HT1080 (cell line): ENCODE measurements at places on chromosomes 4 and X. TPM values are rescaled to one million over a fixed set of nuclear protein-coding genes. Genes with fewer than 3 reads are reported as not detected.

DNA sequence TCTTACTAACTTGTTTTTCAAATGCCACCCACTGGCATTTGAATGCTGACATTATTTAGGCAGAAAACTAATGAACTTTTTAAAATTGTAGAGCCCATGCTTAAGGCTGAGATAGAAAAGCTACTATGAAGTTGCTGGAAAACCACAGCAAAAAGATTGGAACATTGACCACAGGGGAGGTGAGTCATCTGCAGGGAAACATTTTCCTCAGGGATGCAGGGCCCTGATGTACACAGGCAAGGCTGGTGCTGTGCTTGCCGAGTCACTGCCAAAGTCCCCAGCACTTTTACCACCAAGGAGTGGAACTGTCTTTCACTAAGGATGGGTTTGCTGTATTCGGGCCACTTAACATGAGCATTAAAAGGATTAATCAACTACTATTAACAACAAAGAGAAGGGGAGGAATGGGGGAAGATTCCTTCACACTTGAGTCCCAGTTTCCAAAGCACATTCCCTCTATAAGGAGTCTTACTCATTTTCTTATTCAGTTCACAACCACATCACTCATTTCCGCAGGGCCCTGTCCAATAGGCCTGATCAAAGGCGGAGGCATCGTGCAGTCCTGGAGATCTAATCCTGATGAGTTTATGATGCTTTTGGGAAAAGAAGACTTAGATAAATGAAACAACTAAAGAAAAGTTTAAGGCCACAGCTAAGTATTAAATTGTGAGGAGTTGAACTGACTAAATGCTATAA lies 202.9 kb upstream of the NPY2R start:
- peak; percentile 89 for DNase-seq

DNA sequence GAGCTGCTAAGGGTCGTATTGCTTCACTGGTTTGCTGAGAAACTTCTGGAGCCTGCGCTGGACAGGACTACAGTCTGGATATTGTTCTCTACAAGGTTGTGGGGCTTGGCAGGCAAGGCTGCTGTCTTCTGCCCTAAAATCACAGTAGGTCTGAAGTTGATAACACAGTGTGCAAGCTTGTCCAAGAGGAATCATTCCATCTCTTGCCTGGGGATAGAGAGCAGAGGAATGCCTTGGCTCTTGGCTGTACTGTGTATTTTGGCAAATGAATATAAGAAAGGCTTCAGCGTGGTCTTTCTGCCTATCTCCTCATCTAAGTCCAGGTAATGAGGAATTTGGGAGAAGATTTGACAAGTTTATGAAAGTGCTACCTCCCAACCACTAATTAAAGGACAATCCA lies 9.4 kb upstream of the RASL11B start:
- DNase-seq, result no peak

DNA sequence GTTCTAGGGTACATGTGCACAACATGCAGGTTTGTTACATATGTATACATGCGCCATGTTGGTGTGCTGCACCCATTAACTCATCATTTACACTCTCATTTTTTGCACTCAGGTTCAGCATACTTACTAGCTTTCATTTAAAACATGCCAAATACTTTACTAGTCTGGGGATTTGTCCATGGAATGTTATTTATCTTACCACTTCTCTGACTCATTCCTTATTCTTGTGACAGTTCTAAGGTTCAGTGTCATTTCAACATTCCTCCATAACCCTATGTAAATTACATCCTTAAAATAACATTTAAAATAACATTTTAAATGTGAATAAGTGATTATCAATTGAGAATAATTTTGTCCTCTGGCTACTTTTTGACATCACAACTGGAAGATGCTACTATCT lies 19.5 kb upstream of the SYTL5 start:
- DNase-seq, result peak; percentile 26

GRCh38 chr4:25092139-25092538 lies 61.4 kb upstream of the LGI2 start:
- DNase-seq, result no peak

The SLITRK2 gene
- total RNA-seq, result not detected in 2 replicates
